Fibroblast of skin of left quadriceps (primary cell): ENCODE measurements at places on chromosomes 12 and 14.

GRCh38 chr12:991350-992333 lies 619 bp downstream of the ERC1 start:
- DNase-seq: no peak

GRCh38 chr12:131076296-131076695 lies 122.6 kb downstream of the ADGRD1 start:
- no peak for DNase-seq

- no peak for DNase-seq
Observed at GRCh38 chr14:77190977-77191376, 9.4 kb downstream of the TMEM63C start.

DNA sequence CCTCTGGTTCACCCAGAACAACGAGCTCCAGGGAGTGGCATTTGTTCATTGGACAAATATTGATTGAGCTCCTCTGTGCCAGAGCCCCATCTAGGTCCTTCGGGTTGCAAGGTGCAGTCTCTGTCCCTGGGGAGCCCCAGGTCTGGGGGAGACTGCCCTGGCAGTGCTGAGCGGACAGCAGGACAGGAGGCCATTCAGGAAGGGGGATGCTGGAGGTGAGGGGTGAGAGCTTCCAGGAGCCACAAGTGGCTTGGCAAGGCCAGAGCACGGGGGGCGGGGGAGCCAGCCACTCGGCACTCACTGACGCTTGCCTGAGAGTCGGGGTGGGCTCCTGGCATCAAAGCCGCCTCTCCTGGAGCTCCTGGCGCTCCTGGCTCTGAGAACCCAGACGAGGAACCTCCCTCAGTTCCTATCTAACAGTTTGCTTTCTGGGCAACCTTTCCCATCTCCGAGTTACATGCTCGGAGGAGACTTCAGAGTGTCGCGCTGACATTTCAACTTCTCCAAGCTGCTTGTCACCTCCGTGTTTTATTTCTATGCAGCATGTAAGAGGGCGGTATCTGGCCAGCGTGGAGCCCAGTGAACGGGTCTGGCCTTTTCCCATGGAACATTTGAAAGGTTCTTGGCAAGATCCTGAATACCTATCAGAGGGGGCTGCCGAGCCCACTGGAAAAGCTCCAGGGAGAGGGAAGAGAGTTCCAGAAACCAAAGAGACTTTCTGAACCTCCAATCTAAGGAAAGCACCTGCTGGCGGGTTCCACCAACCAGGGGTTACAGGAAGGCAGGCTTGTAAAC lies 62.0 kb upstream of the BCL11B start:
- no peak for DNase-seq

DNA sequence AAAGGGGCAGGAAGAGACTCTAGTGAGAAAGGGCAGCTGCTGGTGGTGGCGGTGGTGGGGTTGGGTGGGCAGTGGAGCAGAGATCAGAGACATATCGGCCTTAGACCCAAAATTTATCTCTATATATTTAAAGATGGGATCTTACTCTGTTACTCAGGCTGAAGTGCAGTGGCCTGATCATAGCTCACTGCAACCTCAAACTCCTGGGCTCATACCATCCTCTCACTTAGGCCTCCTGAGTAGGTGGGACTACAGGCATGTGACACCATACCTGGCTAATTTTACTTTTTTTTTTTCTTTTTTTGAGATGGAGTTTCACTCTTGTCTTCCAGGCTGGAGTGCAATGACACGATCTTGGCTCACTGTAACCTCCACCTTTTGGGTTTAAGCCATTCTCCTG lies 18.6 kb upstream of the ITGA5 start:
- no peak for DNase-seq

DNA sequence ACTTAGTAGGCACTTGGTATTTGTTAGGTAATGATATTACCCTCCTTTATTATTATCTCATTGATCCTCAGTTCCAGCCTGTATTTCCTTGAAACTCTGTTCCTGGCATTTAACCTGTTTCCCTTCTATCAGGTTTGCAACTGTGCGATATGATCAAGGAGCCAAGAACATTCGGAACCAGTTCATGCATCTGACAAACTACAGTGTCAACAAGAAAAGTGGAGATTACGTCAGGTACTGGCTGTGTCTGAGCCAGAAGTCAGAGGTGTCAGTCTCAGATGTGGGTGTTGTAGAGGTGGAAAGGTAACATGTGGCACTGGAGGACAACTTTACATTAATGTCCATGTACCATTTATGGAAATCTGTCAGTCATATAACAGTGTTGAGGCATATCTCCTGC lies 56.7 kb downstream of the TTLL5 start:
- DNase-seq: no peak

GRCh38 chr12:107650977-107651376 lies 34.6 kb upstream of the PWP1 start:
- DNase-seq: no peak

DNA sequence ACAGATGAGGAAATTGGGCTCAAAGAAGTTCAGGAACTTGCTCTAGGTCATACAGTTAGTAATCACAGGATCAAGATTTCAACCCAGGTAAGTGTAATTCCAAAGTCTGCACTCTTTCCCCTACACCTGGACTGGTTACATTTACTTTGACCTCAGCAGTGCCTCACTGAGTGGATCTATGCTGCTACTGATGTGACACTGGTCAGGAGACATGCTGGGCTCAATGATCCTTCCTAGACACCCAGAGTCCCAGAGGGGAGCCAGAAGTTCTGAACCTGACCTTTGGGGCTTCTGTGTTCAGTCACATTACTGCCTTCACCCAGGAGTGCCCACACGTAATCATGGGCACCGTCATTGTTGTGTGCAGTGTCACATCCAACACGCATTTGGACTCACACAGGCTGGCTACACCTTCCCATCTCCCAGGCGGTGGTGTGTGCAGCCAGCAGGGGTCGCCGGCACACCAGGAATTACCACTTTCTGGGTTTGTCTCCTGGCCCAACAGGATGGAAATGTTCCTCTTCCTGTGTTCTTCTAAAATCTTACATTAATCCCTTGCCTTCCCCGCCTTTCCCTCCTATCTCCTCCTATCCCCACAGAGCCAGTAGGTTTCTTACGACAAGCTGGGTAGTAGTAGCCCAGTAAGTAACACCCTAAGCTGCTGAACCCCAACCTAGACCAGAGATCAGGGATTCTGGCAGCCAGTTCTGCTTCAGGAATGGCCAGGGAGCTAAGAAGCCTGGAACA lies 25.6 kb downstream of the CALCOCO1 start:
- peak; percentile 44 for DNase-seq

DNA sequence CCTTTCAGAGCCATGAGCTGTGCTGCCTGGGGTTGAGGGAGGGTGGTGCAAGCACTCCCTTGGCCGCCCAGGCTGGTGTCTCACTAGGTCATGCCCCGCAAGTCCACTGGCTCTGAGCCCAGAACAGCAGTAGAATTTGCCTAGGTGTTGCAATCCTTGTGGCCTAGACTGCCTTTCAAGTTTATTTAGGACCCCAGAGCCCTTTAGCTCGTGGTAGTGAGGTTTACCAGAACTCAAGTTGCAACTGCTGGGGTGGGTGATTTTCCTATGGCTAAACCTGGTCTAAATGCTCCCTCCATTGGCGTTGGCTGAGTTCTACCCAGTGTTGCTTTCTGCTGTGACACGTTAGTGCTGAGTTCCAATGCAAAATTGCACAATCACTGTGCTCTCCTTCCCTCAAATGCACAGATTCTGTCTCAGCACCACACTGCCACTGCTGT lies 287.2 kb downstream of the BCAT1 start:
- DNase-seq: no peak

DNA sequence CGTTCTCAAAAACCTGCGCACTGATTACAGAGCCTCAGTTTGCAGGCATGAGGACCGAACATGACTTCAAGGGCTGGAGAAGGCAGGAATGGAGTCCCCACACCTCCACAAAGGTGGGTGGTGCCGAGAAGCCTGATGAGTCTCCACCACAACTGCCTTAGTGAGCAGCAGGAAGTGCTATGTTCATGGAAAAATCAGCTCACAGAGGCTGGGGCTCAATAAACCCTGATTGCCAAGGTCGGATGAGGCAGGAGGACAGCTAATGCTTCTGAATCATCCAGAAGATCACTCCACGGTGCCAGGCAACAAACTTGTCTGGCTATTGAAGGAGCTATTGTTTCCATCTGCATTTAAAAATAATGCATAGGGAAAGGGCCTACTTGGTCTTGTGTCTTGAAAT lies 31.1 kb downstream of the APPL2 start:
- DNase-seq: no peak

GRCh38 chr12:126093908-126094307 lies 1028.7 kb downstream of the AACS start:
- DNase-seq: no peak

GRCh38 chr14:51498411-51499227 lies 153.1 kb upstream of the FRMD6 start:
- DNase-seq: no peak

DNA sequence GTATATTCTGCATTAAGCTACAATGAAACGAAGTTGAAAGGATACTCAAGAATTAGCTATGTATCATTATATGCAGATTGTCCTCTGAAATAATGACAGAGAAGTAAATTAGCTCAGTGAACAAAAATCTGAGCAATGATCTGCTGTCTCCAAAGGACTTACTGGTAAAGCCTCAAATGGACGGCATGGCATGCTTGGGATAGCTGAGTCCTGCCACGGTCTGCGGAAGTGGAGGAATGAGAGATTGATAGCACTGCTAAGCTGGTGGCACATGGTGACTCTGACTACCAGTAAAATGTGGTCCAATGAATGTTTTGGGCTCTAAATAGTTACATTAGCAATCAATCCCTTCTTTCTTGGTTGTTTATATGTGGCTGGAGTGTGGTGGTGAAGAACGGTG lies 3.7 kb upstream of the DENND5B start:
- DNase-seq: peak; percentile 28

DNA sequence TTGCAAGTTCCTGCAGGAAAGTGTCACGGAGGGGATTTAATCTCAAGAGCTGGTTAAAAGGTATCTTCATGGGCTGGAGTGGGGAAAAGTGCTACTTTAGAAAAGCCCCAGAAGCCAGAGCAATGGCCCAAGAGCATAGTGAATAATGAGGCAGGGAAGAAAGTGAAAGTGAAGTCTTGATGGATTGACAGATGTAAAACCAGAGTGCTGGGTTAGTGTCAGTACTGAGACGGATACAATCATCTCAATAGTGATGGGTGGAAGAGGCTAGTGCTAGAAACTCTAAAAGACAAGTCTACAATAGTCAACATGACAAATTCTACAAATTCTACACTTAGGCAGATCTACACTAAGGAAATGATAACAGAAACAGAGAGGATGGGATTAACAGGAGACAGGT lies 68.1 kb downstream of the CIT start:
- DNase-seq: no peak

DNA sequence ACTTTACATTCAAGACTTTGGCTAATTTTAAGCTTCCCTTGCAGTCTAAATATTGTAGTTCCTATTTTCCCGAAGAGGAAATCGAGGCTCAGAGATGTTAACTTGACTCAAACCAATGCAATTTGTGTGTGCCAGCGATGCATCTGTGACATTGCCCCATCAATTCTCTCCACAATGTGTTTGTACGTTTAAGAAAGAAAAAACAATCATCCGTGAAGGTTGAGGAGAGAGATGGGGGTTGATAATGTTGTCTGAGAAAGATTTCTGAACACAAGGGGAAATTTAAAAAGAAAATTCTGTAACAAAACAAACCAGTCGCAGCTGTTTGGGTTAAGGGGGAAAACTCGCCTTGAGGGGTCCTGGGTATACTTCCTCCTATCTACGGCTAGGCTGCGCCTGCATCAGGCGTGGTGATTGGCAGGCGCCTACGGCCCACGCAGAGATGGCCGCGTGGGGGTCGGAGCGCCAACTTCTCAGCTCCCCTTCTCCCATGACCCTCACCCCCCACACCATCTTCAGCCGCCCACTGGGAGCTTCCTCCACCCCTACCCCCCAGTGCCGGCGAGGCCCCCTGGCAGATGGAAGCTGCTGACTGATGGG lies 12.3 kb downstream of the SIX1 start:
- no peak for DNase-seq

- DNase-seq: no peak
Observed at GRCh38 chr12:99009654-99010296, 364.7 kb downstream of the APAF1 start.

GRCh38 chr14:91862417-91862816 lies 4.9 kb downstream of the TC2N start:
- no peak for DNase-seq

GRCh38 chr12:19138551-19138950 lies 9.0 kb downstream of the PLEKHA5 start:
- DNase-seq: no peak

DNA sequence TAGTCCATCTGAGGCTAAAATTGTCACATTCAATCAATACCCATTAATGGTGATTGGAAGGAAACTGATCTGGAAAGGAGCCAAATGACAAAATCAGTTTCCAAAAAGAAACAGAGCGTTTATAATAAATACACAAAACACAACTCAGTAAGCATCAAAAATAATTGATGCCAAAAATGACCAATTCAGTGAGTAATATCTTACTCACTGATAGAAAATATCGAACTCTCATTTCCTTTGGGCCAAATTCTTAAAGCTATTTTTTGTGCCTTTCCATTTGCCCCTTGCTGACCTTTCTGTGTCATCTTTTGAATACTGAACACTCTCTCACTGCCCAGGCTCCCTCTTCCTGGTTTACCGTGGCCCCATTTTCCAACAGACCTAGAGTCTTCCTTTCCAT lies 22.5 kb upstream of the ATP2B1 start:
- no peak for DNase-seq

DNA sequence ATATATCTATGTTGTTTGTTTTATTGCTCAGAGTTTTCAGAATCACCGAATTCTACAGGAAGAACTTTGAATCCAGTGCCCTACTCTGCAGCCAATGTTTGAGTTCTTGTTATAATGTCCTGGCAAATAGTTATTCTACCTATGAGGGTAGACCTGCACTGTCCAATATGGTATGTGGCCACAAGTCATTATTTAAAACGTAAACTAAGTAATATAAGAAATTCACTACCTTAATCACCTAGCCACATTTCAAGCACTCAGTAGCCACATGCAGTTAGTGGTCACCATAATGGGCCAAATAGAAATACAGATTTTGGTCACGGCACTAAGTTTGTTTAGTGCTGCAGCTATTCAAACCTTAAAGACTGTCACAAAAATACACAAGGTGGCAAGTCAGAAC lies 26.4 kb downstream of the GNPTAB start:
- no peak for DNase-seq

DNA sequence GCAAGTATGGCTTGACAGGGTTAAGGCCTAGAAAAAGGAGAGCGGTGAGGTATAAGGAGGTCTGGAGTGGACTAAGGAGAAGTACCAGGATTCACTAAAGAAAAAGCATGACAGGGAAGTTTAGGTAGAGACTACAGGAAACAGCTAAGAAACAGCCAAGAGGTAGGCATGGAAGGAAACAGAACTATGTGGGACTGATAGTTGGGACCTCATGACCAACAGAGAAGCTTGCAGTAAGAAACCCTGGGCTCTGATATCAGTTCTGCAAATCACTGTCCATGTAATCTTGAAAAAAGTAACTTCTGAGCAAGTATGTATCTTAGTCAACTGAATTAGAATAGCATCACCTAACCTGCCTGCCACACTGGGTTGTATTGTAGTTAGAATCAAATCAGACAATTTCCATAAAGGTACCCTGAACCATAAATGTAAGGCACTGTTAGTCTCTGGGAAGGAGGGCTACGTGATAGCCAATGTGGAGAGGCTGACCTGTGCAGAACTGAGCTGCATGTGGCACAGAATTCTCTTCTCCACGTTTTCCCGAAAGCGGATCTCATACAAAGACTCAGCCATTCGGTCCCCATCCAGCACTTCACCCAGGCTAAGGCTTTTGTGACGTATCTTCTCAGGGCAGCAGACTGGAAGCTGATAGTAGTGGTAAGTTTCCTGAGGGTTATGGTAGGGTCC lies 912 bp downstream of the TM9SF1 start:
- DNase-seq: no peak
